ENCODE measurements at places on chromosomes 3 and 15.

GRCh38 chr3:96192966-96193550 is 621.3 kb upstream of the EPHA6 start:
- DNase-seq = no peak

DNA sequence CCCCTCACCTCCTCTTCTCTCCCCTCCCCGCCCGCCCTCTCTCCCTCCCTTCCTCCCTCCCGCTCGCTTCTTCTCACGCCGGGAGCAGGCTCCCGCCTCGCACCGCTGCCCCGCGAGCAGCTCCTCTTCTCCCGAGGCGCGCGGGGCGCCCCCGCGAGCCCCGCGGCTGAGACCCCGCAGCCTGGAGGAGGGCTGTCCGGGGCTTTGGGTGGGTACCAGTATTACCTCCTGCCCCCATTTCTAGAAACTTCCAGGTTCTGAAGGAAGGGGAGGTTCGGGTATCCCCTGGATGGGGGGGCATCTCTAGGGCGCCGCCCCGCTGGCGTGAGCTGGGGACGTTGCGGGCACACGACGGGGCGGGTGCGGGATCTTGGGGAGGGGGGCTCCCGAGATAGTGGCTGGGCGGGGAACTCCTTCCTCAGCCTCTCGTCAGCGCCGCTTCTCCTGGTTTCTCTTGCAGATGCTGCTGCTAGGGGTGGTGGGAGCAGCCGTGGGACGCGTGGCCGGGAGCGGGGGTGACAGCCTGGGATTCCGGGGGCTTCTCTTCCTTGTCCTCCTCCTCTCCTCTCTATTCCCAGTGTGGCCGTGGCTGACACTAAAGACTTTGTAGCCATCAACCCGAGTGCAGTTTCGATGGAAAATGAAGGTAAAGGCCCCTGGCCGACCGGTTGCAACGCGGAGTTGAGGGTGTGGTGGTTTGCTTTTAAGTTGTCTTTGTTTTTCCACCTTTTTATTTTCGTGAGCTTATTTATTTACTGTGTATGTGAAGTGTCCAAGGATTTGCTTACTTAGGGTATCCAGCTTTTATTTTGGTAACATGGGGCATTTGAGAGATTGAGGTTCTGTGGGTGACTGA is 474 bp downstream of the ATP2C1 start:
- DNase-seq = no peak

DNA sequence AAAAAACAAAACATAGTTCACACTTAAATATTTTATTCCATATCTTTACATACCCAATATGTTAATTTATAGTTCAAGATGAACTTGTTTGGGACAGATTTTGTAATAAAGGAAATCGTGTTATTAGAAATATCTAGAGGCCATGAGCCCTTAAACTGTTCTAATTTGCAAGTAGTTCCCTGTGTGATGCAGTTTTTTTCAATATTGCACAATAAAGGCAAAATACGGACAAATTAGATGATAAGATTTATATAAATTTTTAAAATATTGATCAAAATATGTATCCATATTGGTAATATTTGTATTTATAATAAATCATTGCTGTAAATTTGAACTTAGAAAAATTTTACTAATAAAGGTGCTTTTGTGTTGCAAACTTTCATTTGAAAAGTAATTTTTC is 23.8 kb downstream of the CTNNB1 start:
- no peak for DNase-seq

GRCh38 chr3:187568171-187568570 is 102.0 kb downstream of the SST start:
- DNase-seq = no peak

- DNase-seq = no peak
Observed at GRCh38 chr15:74804935-74805334, 7.7 kb upstream of the LMAN1L start.

GRCh38 chr3:16917980-16918682 is 33.4 kb downstream of the PLCL2 start:
- no peak for DNase-seq

- no peak for DNase-seq
Observed at GRCh38 chr15:74867466-74868038, 5.6 kb downstream of the SCAMP2 start.

DNA sequence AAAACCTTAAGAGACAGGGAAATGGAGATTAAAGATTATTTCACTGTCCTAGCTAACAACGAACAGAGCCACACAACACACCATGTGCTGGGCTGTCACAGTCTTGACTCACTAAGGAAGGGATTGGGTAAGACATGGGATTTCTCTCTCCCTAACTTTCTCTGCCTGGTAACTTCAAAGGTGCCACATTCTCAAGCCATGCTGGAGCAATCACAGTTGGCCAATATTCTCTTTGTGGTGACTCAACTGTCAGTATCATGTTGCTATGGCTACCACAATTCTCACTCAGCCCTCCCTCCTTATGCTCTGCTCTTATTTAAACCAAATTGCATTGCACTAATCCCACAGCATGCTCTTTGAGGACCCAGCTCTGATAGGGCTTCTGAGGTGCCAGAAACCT is 74.0 kb downstream of the OXNAD1 start:
- peak; percentile 97 for DNase-seq

- DNase-seq = no peak
Observed at GRCh38 chr3:49536875-49537533, 17.3 kb upstream of the BSN start.

GRCh38 chr15:99604865-99605264 is 39.1 kb downstream of the MEF2A start:
- DNase-seq = no peak

DNA sequence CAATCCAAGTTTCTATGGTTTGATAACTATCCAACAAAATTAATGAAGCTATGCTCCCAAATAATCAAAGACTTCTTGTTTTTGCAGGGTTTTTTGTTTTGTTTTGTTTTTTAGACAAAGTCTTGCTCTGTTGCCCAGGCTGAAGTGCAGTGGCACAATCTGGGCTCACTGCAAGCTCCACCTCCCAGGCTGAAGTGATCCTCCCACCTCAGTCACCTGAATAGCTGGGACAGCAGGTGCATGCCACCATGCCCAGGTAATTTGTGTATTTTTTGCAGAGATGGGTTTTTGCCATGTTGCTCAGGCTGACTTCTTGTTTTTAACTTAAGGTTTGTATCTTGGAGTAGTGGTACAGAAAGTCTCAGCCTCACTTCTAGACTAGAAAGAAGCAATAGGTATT is 11.0 kb upstream of the GATM start:
- no peak for DNase-seq

GRCh38 chr3:18474202-18474601 is 49.1 kb upstream of the SATB1 start:
- no peak for DNase-seq

GRCh38 chr15:42608110-42608531 is 32.7 kb downstream of the STARD9 start:
- no peak for DNase-seq

GRCh38 chr3:146557745-146558144 is 13.3 kb upstream of the PLSCR1 start:
- no peak for DNase-seq

DNA sequence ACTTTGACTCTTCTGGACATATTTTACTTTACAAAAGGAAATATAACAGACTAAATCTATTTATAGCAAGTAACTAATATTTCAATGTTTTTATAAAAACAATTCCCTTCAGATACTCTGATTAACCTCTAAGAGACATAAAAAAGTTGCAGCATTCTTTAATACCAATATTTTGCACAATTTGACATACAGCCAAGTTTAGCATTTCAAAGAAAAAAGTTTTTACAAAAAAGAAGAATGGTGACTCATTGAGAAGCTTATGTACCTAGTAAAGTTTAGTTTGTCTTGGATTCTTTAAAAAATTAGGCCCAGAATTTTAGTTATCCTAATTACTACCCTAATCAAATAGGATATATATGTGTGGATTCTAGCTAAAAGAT is 17.6 kb downstream of the DAZL start:
- peak; percentile 23 for DNase-seq

DNA sequence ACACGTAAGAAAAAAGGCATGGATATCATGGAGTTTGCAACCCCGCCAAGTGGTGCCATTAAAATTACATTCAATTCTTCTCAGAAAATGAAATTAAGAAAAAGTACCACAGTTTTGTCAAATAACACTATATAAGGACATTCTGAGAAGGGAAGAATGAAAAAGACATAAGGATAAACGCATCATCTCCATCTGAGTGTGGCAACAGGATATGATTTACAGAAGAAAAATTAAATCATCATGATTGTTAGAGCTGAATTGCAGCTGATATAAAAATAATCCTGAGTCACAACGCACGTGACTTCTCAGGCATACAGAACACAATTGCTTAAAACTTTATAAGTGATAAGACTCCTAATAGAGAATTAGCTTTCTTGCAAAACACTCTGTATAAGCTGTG is 133.8 kb downstream of the GREM1 start:
- peak; percentile 94 for DNase-seq

DNA sequence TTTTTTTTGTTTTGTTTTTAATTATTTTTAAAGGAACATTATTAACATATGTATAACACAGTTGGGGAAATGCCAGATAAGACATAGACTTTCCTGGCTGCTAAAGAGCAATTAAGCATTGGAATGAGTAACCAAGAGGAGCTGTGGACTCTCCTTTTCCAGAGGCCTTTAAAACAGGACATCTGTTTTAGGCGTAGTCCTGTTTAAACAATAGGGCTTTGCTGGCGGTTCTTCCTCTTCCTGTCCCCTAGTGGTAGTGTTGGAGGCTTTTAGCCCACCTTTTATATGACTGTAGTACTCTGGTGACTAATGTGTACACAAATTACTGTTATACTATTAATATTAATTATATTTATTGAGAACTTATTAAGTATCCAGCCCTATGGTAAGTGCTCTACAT is 81.9 kb downstream of the PPARG start:
- DNase-seq = no peak

- DNase-seq = no peak
Observed at GRCh38 chr3:59401924-59402323, 352.1 kb upstream of the CFAP20DC start.

DNA sequence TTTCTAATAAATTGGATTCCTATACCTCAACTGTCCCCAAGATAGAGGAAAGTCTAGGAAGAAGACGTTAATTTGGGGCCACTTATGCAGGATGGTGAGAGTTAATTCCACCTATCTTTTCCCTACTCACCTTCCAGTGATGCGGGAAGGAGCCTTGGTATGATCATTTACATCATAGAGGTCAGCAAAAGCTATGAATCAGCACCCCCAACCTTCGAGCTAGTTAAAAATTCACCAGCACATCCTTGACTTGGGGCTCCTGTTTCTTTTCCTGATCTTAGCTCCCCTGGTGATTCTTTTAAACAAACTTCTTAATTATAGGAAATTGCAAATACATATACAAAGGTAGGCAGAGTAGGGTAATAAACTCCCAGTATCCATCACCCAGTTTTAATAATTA is 366.6 kb downstream of the SOX2 start:
- no peak for DNase-seq

DNA sequence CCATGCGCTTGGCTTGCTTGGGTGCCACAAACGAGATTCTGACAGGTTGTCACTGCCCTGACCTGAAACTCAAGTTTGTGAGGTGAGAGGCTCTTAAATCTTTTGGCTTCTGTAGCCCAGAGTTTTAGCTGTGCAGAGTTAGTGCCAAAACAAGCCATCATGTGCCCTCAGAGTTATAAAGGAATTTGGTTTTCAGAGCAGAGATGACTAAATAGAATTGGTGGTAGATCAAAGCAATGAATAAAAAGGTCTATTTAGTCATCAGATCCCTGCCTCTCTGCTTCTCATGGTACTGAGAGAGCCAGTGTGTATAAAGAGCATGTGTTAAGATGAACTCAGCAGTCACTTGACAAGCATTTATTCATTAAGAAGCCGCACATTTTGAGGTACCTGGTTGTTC is 207.5 kb upstream of the DPH6 start:
- DNase-seq = peak; percentile 37

DNA sequence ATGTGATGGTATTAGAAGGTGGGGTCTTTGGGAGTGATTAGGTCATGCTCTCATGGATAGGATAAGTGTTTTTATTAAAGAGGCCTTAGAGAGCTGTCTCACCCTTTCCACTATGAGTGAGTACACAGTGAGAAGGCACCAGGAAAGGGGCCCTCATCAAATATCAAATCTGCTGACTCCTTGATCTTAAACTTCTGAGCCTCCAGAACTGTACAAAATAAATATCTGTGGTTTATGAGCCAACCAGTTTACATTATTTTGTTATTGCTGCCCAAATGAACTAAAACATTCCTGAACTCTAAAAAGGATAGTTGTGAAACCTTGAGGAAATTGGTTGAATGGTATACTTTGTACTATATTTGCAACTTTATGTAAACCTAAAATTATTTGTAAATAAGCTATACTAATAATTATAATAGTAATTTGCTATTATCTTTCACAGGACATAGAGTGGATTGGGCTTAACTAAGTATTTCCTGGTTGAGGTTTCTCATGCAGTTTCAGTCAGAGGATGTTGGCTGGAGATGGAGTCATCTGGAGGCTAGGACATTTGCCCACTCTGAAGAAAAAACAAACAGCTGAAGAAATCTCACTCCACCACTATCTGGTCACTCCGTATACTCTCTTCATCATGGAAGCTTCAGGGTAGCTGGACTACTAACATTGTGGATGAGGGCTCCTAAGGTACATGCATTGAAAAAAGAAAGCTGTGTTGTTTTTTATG is 1068.6 kb upstream of the CADM2 start:
- DNase-seq = no peak

- DNase-seq = no peak
Observed at GRCh38 chr15:91468871-91469580, 369.0 kb downstream of the SV2B start.

Data from AG09309 (cell line).